ENCODE measurements at places on chromosomes 7 and 10. TPM values are rescaled to one million over a fixed set of nuclear protein-coding genes. Genes with fewer than 3 reads are reported as not detected.

Gene TFEC
- total RNA-seq: 0.33 TPM

Gene IFIT2
- total RNA-seq: not detected

Gene FAM25A
- total RNA-seq: not detected

Gene ZNF804B
- total RNA-seq: 4.9 TPM

Gene CDC14C
- total RNA-seq: not detected

Gene SRI
- total RNA-seq: 23.1 TPM

Gene MCM10
- total RNA-seq: 0.26 TPM

Gene VSIR
- total RNA-seq: 14.8 TPM

Gene MYL7
- total RNA-seq: not detected

Gene GDF10
- 6.6 TPM for total RNA-seq

Gene CYP2E1
- total RNA-seq: 18.1 TPM

Gene CRPPA
- total RNA-seq: 0.66 TPM

Gene PIK3AP1
- total RNA-seq: 37.2 TPM

Gene HECW1
- under 0.01 TPM for total RNA-seq

Gene ELAPOR2
- 6.0 TPM for total RNA-seq

Gene SUN3
- not detected for total RNA-seq

Gene C10orf62
- total RNA-seq: 1.3 TPM

Gene ADAM22
- total RNA-seq: 3.6 TPM

Gene AP1S1
- total RNA-seq: 12.2 TPM

Gene CALML3
- total RNA-seq: not detected

Gene CYP2C9
- total RNA-seq: 1.6 TPM

Gene CHST3
- total RNA-seq: 19.4 TPM

Gene NRG3
- not detected for total RNA-seq

Gene CFAP46
- total RNA-seq: 0.33 TPM

Gene PNLIPRP3
- total RNA-seq: not detected

Gene POLR2J
- total RNA-seq: 12.5 TPM

Gene MYOF
- 21.1 TPM for total RNA-seq

Gene ABCB1
- total RNA-seq: 2.3 TPM

Gene UCN3
- total RNA-seq: 1.0 TPM

Gene FLNC
- total RNA-seq: 1.8 TPM

Gene ETV1
- 2.6 TPM for total RNA-seq

Gene NUDT13
- total RNA-seq: 3.3 TPM

Gene PON3
- 7.0 TPM for total RNA-seq

Gene MCU
- 7.9 TPM for total RNA-seq

Gene CD36
- 120 TPM for total RNA-seq

Gene ADAM8
- total RNA-seq: 3.4 TPM

Gene RASSF4
- 44.5 TPM for total RNA-seq

Gene OR6V1
- total RNA-seq: not detected

Gene NOC3L
- total RNA-seq: 14.8 TPM

Gene TRPV6
- 61.7 TPM for total RNA-seq

Gene FUOM
- 12.5 TPM for total RNA-seq

Gene LEP
- 1.8 TPM for total RNA-seq

Gene ZNF503
- 38.6 TPM for total RNA-seq

Gene OR2A12
- total RNA-seq: not detected

Gene GFRA1
- 6.9 TPM for total RNA-seq

Gene PNLIPRP2
- total RNA-seq: 455 TPM

Gene NEBL
- total RNA-seq: 40.7 TPM

Gene MACC1
- 15.2 TPM for total RNA-seq

Gene BMPER
- 0.78 TPM for total RNA-seq

Gene FAM24B
- 7.0 TPM for total RNA-seq

Gene SMURF1
- 16.9 TPM for total RNA-seq

Gene PLA2G12B
- total RNA-seq: not detected

Gene IFIT1B
- not detected for total RNA-seq

Gene ZNF394
- 18.7 TPM for total RNA-seq

Gene GRID2IP
- total RNA-seq: 1.6 TPM

Gene TDRD1
- total RNA-seq: 0.99 TPM

All from body of pancreas (tissue), 4 donors.